NCI-H146 (cell line): ENCODE measurements at places on chromosomes 6 and 20.
A peak's percentile ranks its signal among the peaks of the same experiment; 100 is the strongest.

- no peak for DNase-seq
Observed at GRCh38 chr20:57773059-57773815, 63.4 kb upstream of the PMEPA1 start.

- no peak for DNase-seq
Observed at GRCh38 chr6:7292596-7293255, 20.3 kb downstream of the SSR1 start.

DNA sequence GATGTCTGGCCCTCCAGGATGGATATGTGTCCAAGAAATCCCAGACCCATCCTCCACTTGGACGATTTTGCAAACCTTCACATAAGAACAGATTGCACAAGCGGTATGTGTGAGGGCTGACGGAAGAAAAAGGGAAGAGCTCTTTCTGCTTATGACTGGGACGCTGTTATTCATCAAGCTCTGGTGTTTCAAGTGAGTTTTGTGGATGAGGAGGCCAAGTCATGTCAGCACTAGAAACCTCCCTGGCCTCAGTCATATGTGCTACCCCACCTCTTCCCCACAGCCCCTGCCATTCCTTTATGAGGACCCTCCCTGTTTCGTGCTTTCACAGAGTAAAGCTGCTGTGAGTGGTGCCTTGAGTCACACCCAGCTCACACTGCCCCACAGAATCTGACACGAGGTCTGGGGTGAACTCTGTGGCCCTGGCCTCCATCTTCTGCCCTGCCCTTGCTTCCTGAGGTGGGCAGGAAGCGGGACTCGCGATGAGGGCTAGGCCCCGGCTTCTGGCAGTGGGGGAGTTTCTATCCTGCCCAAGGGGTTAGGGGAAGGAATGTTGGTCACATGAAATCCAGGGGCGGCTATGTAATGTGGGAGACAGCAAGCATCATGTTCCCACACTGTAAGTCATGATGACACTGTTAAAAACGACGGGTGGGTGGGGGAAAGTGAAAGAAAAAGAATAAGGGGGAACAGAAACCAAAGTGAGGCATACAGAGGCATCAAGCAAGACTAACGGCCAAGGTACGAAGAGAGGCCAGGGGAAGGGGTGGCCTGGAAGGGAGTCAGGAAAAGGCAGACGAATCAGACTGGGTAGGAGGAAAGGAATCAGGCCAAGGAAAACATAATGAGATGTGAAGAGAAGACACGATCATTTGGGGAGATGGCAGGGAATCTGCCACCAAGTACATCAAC, 78.1 kb downstream of the PRDM1 start:
- DNase-seq, result no peak

- no peak for DNase-seq
Observed at GRCh38 chr6:39812853-39813533, 20.8 kb downstream of the DAAM2 start.

DNA sequence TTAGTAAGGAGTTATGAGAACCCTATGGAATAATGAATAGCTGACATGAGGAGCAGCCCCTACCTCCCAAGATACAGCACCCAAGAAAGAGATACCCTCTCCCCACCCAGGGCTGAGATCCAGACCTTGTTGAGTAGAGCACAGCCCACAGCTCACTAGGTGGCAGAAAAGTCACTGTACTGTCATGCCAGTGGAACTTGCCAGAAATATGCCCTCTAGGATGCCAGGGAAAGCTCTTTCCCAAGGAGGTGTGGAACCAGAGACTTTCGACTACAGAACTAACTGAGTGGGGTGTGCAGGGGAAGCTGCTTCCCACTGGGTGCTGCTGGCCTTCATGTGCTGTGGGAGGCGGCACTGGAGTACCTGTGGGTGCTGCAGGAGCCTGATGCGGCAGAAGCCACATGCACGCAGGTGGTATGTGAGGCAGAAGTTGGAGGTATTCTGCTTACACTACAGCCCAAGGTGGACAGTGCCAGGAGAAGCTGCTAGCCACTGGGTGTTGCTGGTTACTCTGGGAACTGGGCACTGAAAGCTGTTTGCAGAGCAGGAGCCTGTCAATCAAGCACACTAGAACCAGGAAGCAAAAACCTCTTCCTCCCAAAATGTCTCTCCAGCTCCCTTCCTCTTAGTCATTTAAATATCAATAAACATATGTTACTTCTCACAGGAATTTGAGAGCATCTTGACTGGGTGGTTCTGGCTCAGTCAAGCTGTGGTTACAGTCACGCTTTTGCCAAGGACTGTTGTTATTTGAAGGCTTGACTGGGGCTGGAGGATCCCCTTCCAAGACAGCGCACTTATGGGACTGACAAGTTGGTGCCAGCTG, 17.8 kb downstream of the ARMC12 start:
- DNase-seq, result no peak

DNA sequence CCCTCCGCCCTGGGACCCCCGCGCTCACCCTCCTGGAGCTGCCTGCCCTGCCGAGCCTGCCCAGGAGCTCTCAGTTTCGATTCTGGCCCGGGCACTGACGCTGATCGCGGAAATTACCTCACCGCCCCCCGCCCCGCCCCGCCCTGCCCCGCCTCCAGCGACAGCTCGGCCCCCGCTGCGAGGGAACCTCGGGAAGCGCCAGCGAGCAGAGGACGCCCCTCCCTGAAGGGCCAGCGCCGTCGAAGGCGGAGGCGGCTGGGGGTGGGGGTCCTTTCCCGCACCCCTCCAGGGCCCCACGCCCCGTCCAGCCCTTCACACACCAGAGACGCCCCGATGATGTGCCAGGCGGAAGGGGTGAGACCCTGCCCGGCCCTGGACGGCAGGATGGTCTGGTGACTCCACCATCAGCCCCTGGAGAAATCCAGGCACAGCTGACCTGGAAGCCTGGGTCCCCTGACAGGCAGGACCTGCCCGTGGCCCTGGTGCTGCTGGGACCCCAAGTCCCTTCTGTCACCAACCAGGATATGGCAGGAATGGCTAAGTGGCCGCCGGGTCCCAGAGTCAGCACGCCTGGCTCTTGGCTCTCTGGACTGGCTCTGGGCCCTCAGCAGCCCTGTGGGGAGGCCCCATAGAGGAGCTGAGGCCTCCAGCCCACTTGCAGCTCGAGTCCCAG, at the start of gene HELZ2:
TSS of gene HELZ2 (minus strand) at position 84 of the 673 bp plus-strand sequence. CDS start 1,854 bp downstream, outside the sequence.
- peak; percentile 72 for DNase-seq

DNA sequence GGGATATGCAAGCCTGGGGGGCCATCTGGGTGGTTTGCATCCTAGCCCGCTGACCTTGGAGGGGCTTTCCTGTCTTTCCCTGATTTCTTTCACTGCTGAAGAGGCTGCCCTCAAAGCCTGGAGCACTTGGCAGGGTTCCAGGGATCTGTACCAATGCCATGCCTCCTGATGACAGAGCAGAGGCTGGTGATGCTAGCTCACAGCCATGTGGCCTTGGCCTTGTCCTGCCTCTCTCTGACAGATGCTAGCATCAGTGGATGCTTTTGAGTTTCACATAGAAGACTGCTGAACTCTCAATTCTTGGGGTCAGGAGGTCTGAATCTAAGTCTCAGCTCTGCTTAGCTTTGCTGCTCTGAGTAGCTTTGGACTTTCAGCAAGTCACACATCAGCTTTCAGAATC, 21.9 kb upstream of the RREB1 start:
- DNase-seq, result peak; percentile 5

- no peak for DNase-seq
Observed at GRCh38 chr6:170114187-170114945, 176.5 kb downstream of the DLL1 start.

GRCh38 chr6:53892707-53893106, 97.9 kb downstream of the LRRC1 start:
- no peak for DNase-seq

DNA sequence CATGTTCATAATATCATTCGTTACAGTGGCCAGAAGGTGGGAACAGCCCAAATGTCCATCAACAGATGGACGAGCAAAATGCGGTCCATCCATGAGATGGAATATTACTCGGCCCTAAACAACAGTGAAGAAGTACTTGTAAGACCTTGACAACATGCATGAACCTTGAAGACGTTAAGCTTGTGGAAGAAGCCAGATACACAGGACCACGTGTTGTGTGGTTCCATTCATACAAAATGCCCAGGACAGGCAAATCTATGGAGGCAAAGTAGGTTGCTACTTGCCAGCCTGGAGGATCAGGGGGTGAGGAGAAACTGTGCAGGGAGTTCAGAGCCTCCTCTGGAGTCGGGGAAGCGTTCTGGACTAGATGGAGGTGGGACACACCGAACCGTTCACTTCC, 207.1 kb downstream of the ERMARD start:
- DNase-seq, result no peak

DNA sequence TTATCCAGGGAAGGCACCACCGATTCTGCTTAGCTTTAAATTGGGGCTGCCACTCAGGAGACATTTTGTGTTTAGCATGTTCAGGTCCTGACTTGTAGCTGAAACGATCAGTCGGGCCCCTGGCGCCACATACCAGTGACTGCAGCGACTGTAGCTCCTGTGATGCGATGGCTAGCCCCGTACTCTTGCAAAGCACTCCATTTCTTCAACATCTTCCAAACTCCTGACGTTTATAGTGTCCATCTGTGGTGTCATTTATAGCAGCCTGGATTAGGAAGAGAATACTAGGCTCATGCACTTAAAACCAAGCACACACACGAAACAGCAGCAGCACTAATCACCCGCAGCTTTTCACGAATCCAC, 13.0 kb downstream of the POU3F2 start:
- DNase-seq, result no peak

- DNase-seq, result no peak
Observed at GRCh38 chr6:55713436-55713835, 134.4 kb upstream of the HMGCLL1 start.

GRCh38 chr6:112321941-112322424, 25.1 kb upstream of the RFPL4B start:
- DNase-seq, result no peak

DNA sequence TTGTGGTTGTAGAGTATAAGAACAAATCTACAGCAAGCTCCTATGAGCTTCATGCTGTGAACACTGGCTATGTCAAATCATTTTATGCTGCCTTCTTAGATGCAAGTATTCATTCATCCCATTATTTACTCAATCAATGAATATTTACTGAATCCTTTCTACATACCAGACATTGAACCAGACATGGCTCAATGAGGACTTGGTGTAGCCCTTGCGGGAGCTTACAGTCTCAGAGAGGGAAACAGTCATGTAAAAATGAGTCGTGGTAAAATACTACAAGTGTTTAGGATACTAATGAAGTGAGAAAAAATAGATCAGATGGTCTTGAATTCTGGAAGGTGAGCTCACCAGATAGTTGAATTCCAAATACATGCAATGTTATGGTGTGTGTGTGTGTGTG, 44.8 kb upstream of the ENPP1 start:
- DNase-seq, result no peak

DNA sequence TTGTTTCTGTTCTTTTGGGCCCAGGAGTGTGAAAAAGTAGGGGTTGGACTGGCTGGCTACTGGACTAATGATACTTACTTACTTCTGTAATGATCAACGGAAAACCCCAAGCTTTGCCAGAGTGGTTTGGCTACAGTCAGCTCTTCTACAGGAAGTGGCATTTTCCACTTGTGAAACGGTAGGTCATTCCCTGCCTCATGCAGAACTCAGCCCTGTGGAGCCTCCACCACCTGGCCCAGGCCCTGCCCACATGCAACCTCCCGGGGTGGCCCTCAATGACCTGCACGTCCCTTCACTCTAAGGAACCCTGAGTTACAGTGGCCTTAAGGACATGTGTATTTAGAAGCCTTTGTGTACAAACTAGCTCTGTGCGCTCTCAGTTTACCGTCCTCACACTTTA, 140.4 kb downstream of the DTNBP1 start:
- DNase-seq, result no peak

- DNase-seq, result peak; percentile 56
Observed at GRCh38 chr6:157570104-157570503, 189.1 kb downstream of the ZDHHC14 start.

DNA sequence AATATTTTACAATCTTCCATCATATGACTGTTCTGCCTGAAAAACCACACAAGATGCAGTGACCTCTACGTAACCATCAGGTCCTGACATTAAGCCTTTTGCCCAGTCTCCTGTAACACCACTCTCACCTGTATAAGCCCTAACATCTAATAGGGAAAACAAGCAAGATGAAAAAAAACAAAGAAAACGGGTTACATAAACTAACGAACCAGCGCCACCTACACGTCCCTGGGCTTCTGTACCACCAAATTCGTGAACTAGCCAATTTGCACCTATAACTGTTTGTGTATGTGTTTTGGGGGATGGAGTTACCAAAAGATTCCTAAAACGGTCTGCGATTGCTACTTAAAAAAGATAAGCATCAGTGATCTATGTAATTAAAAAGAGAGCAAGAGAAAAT, 70.2 kb downstream of the BLOC1S5 start:
- no peak for DNase-seq

DNA sequence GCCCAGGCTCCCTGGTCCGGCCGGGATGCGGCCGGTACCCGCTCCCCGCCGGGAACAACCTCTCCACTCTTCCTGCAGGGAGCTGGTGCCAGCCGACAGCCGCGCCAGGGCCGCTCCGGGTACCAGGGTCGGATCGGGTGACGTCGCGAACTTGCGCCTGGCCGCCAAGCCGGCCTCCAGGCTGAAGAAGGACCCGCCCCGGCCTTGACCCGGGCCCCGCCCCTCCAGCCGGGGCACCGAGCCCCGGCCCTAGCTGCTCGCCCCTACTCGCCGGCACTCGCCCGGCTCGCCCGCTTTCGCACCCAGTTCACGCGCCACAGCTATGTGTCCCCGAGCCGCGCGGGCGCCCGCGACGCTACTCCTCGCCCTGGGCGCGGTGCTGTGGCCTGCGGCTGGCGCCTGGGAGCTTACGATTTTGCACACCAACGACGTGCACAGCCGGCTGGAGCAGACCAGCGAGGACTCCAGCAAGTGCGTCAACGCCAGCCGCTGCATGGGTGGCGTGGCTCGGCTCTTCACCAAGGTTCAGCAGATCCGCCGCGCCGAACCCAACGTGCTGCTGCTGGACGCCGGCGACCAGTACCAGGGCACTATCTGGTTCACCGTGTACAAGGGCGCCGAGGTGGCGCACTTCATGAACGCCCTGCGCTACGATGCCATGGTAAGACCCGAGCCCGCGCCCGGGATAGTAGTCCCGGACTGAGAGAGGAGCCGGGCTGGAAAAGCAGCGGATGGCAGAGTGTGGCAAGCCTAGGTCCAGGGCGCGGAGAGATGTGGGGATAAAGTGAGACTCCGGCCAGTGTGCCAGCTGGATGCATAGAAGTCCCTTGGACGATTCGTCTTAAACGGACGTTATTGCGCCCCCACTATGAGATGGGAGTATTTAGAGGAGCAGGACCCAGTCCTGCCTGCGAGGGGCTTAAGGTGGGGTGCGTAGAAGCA, at the start of gene NT5E:
TSS of gene NT5E (plus strand) at position 266 of the 942 bp plus-strand sequence. CDS start at position 323, 57 bp downstream.
- peak; percentile 42 for DNase-seq

GRCh38 chr6:35208419-35208818, 5.3 kb upstream of the SCUBE3 start:
- no peak for DNase-seq
